GM04504 (cell line): ENCODE measurements at places on chromosomes 5 and 9.

- no peak for DNase-seq
Measured at GRCh38 chr5:173629628-173630027, 13.2 kb upstream of the BOD1 start.

- no peak for DNase-seq
Measured at GRCh38 chr5:116810951-116811350, 236.3 kb upstream of the SEMA6A start.

DNA sequence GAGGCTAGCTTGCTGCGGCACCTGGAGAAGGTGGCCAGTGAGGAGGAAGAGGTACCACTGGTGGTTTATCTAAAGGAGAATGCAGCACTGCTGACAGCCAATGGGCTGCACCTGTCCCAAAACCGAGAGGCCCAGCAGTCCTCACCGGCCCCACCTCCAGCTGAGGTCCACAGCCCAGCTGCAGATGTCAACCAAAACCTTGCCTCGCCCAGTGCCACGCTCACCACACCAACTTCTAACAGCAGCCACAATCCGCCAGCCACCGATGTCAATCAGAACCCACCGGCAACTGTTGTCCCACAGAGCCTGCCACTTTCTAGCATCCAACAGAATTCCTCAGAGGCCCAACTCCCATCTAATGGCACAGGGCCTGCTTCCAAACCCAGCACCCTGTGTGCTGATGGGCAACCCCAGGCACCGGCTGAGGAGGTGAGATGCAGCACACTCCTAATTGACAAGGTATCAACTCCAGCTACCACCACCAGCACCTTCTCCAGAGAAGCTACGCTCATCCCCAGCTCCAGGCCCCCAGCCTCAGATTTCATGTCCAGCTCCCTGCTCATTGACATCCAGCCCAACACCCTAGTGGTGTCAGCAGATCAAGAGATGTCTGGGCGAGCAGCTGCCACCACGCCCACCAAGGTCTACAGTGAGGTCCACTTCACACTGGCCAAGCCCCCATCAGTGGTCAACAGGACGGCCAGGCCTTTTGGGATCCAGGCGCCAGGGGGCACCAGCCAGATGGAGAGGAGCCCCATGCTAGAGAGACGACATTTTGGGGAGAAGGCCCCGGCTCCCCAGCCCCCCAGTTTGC lies 8.0 kb downstream of the SYNPO start:
- DNase-seq = no peak

GRCh38 chr5:73759771-73760170 lies 133.8 kb downstream of the ARHGEF28 start:
- DNase-seq = no peak

- no peak for DNase-seq
Measured at GRCh38 chr5:113598150-113598549, 84.7 kb downstream of the YTHDC2 start.

GRCh38 chr5:88687373-88687911 lies 195.5 kb downstream of the MEF2C start:
- no peak for DNase-seq

DNA sequence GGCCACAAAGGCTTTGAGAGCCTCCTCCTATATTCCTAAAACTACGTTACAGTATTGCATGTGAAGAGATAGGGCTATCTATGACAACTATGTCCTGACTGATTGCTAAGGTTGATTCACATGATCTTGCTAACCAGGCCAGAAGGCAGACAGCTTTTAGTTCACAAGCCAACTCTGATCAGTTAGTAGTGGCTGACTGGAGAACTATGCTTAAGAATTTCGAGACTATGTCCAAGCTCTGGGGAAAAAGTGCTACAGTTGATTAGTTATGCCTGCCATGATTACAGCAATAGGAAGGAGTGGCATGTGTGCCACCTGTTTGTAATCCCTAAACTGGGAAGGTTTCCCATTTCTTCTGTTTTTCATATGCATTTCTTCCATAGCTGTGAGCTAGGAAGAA lies 223.4 kb downstream of the DOCK8 start:
- DNase-seq = no peak

DNA sequence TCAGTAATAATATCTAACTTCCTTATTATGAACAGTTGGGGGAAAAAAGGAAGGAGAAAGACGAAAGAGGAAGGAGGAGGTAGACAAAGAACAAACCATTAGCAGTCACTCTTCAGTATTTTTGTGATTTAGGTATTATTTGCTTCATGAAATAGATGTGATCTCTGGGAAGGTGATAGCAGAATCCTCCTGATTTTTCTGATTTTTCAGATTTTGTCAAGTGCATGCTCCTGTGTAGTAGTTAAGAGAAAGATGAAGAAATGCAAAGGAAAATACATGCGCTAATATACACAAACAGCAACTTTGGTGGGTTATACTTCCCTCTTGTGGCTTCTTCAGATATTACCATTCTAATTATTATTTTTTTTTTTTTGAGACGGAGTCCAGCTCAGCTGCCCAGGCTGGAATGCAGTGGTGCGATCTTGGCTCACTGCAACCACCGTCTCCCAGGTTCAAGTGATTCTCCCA lies 31.6 kb downstream of the LMNB1 start:
- DNase-seq = no peak

DNA sequence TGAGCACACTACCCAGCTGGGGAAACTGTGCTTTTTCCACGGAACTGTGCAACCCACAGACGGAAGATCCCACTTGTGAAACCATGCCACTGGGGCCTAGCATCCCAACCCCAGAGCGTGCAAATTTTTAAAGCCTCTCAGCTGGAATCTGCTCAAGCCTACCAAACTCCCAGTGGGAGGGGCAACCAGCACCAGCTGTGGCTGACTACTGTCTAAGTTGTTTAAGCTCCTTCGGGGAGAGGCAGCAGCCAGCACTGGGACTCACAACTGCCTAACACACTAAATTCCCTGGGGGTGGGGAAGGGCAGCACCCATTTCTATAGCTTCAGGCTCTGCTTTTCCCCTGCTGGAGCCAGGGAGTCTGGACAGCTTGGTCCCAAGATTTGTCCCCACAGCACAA lies 287.6 kb upstream of the MSX2 start:
- DNase-seq = no peak

GRCh38 chr9:69835277-69836080 lies 14.9 kb downstream of the CFAP95 start:
- no peak for DNase-seq

- no peak for DNase-seq
Measured at GRCh38 chr5:171306166-171306565, 2.9 kb upstream of the TLX3 start.

DNA sequence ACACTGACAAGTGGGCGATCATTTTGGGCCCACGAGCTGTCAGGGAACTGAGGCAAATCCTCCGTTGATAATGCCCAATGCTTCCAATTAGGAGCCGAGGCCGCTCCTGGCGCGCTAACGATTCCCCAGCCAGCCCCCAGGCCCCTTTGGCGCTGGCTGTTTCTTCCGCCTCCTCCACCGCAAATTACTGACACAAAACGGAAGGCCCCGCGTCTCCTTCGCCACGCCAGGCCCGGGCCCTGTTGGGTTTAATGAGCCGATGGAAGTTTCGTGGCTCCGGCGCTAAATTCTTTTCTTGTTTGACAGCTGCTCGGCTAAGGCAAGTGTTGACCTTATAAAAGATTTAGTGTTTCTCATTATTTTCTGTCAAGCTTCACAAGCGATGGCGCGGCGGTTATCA lies 25.7 kb upstream of the BARHL1 start:
- DNase-seq = no peak
